ENCODE measurements at places on chromosomes 12 and 14.

DNA sequence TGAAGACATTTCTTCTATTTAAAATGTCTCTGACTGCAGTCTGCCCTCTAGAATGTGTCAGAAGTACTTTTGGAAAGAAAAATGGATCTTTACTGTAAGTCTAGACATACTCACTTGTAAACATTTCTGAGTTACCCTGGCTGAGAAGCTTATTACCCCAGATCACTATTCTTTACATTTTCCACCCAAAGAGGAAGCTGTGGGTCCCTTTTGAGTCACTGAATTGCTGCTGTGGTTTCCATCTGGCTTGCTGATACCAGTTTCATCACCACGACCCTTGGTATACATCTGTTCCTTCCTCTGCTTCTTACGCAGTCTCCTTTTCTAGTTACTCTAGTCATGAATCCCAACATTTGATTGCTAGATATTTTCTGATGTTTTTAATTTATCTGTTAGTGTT lies 20.2 kb upstream of the CLEC4D start:
- no peak for DNase-seq

GRCh38 chr14:104205781-104206180 lies 67.4 kb downstream of the KIF26A start:
- DNase-seq: no peak

GRCh38 chr12:17358835-17359234 lies 731.2 kb downstream of the RERGL start:
- DNase-seq: no peak

- DNase-seq: no peak
Observed at GRCh38 chr14:60510951-60511599, 2.1 kb downstream of the SIX6 start.

DNA sequence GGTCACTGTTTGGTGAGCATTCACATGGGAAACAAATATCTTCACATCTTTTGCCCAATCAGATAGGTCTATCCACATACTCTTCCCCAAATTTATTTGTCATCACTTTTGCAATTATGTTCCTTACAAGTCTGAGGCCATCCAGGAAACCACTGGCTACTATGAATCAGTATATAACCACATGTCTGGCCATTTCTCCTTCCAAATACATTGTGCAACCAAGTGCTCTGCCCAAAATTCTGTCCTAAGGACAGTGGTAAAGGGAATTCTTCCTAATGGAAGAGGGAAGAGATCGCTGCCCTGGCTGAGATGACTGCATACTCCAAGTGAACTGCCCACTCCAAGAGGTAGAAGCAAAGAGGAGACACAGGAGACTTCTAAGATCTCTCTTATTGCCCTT lies 148.9 kb upstream of the MAX start:
- no peak for DNase-seq

DNA sequence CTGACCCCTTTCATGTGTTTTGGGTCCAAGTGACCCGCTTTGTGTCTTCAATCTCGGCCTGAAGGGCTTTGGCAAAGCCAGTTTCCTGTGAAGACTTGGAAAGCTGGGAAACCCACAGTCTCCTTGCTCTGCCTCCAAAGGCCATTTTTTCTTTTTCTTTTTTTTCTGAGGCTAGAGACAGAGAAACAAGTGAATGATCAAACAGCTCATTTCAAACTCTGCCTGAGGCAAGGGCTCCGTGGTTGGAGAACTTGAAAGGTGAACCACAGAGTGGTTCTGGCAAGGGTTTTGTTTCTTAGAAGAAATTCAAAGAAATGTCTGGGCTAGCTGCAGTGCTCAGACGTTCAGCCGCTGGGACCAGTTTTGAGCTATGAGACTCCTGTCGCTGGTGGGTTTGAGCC lies 62.7 kb downstream of the ERH start:
- DNase-seq: peak; percentile 59

GRCh38 chr12:102528111-102528510 lies 47.7 kb upstream of the IGF1 start:
- no peak for DNase-seq

DNA sequence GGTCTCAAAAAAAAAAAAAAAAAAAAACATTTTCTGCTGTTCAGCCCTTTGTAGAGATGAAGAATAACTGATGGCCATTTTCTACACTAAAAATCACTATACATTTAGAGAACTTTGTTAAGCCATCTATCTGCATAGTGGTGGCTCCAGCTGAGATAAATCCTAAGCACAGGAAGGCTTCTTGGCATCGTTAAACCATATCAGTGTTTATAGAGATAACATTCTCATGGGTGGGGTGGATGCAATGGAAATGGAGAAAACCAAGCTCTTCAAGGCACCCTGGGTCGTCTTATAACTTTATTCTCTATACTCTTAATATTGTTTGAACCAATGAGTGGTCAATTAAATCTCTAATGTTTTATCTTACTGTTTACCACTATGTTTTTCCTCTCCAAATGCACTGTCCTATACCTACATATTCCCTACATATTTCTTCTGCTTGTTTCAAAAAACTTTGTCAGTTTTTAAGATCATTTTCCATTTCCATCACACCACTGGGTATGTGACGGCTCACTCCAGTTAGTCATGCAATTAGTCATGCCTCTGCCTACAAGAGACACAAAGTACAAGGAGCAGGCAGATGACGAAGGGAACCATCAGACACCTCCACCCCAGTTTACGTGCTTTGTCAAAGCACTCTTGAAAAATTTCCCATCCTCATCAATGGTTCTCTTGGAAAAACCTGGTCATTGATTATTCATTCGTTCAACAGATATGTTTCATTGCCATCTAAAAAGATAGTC lies 119.3 kb upstream of the OVCH1 start:
- DNase-seq: no peak

DNA sequence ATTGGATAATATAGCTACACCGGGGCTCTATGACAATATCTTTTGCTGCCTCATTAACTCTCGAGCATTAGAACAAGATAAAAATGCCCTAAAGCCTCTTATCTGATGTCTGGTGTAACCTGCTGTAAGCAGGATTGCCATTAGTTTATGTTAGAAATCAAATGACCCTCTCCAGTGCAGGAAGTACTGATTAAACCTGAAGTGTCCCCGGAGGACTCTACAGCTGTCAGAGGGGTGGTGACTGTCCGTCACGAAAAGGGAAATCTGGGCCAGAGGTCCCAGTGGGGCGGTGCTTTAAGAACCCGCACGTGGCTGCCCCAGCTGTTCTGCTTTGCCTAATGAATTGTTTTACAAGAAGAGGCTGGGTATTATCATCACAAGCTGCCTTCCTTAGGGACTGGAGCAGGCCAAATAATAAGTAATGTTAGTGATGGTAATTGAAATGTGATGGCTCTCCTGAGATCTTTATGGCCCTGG lies 55.7 kb downstream of the LIN52 start:
- peak; percentile 13 for DNase-seq

DNA sequence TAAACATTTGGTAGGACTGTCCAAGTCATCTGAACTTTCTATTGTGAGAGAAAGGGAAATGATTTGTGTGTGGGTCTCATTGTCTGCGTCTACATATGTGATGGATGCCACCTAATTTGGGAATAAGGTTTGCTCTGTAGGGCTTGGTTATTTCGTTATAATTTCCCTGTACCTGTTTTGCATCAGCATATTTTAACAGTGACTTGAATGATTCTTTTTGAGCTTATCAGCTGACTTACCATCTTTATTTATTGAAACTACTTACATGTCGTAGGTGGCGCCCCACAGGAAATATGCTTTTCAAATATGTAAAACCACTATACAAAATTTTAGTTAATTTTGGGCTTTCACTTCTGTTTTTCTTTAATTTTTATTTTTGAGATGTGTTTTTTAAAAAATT lies 56.5 kb upstream of the BCAT1 start:
- no peak for DNase-seq

DNA sequence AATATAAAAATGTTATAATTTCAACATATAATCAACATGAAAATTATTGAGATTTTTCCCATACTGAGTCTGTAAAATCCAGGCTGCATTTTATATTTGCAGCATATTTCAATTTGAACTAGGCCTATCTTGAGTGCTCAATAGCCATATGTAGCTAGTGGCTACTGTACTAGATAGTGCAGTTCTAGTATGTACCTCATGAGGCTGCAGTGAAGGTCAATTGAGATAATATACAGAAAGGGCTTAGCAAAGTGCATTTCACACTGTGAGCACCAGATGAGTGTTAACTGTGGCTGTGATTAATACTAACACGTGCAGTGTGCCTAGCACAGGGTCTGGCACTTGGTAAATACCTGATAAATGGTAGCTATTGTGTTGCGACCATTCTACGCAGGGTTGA lies 5.4 kb upstream of the SLC22A17 start:
- no peak for DNase-seq

GRCh38 chr12:82645414-82645813 lies 41.3 kb upstream of the TMTC2 start:
- DNase-seq: no peak

DNA sequence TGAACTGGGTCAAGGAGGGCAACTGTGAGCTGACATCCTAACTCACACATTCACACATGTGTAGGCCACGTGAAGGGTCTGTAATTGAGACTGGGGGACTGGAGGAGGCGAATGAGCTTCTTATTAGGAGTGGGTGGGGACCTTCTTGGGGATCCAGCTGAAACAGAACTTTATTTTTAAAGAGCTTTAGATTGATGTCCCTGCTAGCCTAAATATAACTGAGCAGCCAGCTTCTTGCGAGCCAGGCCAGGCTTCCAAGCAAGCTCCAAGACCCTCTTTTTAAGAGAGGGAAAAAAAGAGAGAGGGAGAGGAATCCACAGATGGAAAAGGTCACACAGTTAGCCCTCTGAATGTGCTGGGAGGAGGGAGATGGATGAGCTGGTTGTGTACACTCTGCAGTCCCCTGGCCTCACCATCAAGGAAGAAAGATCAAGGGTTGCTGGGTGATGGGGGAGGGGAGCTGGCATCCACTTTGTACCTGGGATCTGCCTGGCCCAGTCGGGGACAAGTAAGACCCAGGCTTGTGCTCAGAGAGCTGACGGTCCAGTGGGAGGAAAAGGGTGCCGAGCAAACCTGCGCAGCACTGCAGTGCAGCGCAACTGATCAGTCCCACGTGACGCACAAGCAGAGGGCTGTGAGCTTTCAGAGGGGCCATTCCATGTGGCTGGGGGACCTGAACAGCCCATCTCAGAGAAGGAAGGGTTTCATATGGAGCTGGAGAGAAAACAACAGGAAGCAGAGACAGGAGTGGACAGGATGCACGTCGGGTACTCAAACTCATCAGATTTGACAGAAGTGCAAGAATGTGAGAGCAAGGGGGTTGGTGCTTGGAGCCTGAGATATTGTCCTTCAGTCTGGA lies 154.5 kb downstream of the ZFP36L1 start:
- DNase-seq: peak; percentile 89
